Ovary (tissue), 10 donors: ENCODE measurements at places on chromosomes 7 and 10. TPM values are rescaled to one million over a fixed set of nuclear protein-coding genes. Genes with fewer than 3 reads are reported as not detected.

- no peaks in the 10 kb centered on the region for H3K4me1 ChIP-seq
- H3K27ac ChIP-seq = no peak overlapping the region
- H3K4me3 ChIP-seq = no peak overlapping the region
- no peak for DNase-seq
Observed at GRCh38 chr7:142832417-142832816, 22.5 kb upstream of the EPHB6 start.

Gene CALML3
- total RNA-seq = not detected

Gene OR9A2
- not detected for total RNA-seq

GRCh38 chr7:107494884-107495283 is 25.0 kb downstream of the GPR22 start:
- DNase-seq = no peak
- no peak overlapping the region for H3K27ac ChIP-seq
- H3K27me3 ChIP-seq = no peaks in the 10 kb centered on the region
- no peaks in the 10 kb centered on the region for H3K36me3 ChIP-seq
- H3K4me3 ChIP-seq = no peak overlapping the region
- H3K4me1 ChIP-seq = no peaks in the 10 kb centered on the region

Gene LLCFC1
- total RNA-seq = not detected

Gene SMKR1
- total RNA-seq = 3.2 TPM
